Upper lobe of right lung (tissue), 1 donor: ENCODE measurements at places on chromosomes 5 and 9. TPM values are rescaled to one million over a fixed set of nuclear protein-coding genes. Genes with fewer than 3 reads are reported as not detected.

The GNPDA1 gene
- 36.2 TPM for total RNA-seq

The ST8SIA4 gene
- total RNA-seq = 17.8 TPM

The SLC6A18 gene
- not detected for total RNA-seq

The SLC45A2 gene
- total RNA-seq = not detected

The TMEM267 gene
- total RNA-seq = 12.0 TPM
